Fibroblast of the aortic adventitia (primary cell): ENCODE measurements at places on chromosomes 4 and X. TPM values are rescaled to one million over a fixed set of nuclear protein-coding genes. Genes with fewer than 3 reads are reported as not detected.
A peak's percentile ranks its signal among the peaks of the same experiment; 100 is the strongest.

TEX13C gene
- not detected in 2 replicates for total RNA-seq

DNA sequence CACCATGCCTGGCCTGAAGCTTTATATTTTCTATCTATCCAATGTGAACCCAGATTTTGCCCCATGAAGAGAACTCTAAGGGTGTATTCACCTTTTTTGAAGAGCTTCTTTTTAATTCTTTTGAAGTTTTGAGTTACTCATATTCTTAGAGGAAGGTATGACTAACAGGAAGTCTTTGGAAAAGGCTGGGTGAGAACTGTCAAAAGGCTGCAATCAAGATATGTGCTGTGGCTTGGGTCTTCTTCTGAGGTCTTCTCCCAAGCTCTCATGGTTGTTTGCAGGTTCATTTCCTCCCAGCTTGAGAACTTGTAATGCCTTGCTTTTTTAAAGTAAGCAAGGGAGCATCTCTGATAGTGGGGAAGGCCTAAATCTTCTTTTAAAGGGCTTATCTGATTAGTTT is 3.1 kb upstream of the C4orf17 start:
- no peak for DNase-seq

TCEAL9 gene
- total RNA-seq: 225 and 327 TPM in 2 replicates

DNA sequence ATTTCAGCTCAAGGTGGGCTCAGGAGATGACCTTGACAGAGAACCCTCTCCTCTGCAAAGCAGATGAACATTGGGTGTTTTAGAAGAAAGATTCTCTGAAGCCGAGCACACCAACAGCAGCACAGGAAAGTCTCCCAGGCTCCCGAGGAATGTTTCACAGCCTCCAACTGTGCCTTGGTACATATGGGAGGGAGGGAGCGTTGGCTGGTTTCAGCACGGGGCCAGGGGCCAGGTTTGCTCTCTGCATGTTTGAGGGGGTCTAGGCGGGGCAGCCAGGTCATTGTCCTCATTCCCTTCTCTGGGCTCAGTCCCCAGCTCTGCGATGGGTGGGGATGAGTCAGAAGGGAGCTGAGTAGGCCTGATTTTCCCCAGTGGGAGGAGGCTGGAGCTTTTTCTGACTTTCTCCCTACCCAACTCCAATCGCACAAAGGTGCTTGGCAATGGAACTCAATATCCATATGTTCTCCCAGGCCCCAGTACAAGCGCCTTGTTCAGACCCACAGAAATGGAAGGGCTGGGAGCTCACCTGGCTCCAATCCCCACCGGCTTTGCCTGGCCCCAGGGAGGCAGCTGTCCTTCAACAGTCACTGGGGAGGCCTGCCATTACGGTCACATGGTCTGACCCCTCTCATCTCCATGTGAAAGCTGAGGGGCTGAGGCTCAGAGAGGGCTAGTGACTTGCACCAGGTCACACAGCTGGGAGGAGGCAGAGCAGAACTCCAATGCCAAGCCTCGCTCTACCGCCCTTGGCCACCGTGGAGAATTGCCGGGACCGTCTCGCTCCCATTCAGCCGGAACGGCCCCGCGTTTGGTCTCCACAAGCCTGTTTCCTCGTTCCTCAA is 108.4 kb upstream of the AFAP1 start:
- no peak for DNase-seq

DNA sequence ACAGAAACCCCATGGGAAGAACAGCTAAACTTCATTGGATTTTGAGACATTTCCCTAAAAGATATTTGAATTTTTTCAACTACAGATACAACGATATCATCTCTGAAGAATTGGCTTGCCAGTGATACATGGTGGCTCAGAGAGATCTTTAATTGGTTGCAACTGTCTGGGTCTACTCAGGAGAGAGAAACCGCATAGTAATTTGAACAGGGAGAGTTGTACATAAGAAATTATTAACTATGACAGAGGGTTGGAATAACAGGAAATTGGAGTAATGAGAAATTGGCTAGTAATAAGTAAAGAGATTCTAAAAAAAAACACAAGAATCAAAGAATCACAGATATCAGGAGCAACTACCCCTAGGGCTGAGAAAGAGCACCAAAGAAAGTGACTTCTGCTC is 118.4 kb downstream of the KLHL13 start:
- DNase-seq: no peak

DNA sequence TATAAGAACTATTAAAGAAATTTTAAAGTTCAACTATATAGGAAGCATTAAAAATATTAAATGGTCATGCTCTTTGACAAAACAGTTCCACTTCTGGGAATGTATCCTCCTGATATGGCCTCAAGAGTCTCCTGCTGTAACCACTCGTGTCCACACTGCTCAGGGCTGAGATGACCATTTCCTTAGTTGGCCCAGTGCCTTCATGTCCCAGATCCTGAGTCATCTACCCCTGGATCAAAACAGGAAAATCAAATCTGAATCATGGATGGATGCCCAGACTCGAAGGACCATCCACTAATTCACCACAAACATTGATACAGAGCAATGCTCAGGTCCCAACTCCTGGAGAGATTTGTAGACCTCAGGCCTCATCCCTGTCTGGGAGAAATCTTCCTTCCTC is 44.7 kb downstream of the GPRASP3 start:
- DNase-seq: peak; percentile 88

- no peak for DNase-seq
Measured at GRCh38 chr4:157196046-157196445, 24.5 kb upstream of the GRIA2 start.

GYG2 gene
- total RNA-seq: 1.1 and 4.3 TPM in 2 replicates

GNRHR gene
- not detected in 2 replicates for total RNA-seq

GRCh38 chr4:126733301-126733700 is 899.5 kb upstream of the INTU start:
- no peak for DNase-seq

CT47B1 gene
- not detected in 2 replicates for total RNA-seq

NAP1L2 gene
- total RNA-seq: 0.18 and 0.49 TPM in 2 replicates

DNA sequence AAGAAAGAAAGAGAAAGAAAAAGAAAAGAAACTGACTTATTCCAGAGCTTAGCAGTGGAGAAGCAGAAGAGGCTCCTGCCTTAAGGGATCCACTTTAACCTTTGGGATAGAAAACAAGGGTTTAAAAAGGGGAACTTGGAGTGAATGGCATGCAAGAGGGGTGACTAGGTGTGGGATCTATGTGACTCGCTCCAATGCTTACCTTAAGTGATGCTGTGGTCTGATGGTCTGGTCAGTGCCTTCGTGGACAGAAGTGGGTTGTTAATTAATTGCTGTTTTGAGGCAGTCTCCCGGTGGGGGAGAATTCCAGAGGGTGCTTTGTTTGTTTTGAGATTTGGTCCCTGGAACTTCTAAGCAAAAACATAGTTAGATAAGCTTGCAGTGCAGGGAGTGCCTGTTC is 21.1 kb upstream of the RHOXF1 start:
- DNase-seq: no peak

DNA sequence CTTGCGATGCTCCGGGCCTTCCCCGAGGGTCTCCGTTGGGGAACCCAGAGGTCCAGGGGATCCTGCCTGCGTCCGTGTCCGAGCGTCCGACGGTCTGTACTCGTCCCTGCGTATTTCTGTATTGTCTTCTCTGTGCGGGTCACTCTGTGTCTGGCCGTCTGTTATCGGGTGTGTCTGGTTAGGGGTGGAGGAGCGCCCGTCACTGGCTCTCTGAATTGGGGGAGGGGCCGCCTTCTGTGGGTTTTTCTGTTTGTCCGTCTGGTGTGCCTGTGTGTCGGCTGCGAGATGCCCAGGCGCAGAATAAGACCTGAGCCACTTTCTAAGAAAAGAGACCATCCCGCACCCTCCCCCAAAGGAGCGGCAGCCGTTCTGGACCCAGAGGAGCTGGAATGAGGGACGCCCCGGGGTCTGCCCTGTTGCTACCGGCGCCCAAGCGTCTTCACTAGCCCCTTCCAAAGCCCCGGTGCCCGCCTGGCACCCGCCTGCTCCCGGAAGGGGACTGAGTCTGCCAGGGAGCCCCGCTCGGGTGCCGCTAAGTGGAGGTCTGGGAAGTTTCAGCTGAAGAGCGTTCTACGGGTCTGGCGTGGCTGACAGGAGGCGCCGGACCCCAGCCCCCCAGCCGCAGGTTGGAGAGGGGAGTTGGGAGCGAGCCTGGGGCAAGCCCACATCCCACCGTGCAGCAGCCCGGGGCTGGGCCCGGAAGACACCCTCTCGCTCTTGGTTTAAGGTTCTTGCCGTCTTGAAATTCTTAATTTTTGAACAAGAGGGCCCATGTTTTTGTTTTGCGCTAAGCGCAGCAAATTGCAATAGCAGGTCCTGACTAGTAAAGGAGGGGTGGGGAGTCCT is 1.0 kb upstream of the OTOP1 start:
- DNase-seq: no peak

- no peak for DNase-seq
Measured at GRCh38 chr4:18194278-18194677, 172.7 kb upstream of the LCORL start.

DNA sequence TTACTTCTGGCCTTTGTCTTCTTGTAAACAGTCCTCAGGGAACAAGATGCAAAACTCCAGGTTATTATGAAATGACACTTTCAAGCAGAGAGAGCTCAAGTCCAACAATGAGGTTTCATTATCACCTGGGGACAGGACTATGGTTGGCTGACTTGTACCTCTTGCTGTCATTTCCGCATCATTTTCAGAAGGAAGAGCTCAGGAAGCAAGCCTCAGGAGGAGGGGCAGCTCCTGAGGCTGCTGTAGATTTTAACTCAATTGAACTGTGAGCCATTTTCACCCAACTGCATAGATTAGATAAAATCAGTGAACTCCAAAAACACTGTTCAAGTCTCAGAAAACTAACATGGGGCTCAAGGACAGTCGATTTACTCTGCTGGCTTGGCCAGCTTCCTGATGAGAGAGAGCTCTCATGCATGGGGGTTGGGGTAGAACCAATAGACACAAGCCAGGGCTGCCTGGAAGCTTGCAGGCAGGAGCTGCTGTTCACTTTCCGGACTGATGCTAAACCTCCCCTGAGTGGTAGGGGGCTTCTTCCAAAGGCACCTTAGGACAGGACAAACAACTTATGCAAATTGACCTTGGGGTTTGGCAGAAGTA is 23.6 kb downstream of the TMEM255A start:
- DNase-seq: no peak

GRCh38 chrX:31603411-31604120 is 531.7 kb upstream of the FTHL17 start:
- no peak for DNase-seq

DNA sequence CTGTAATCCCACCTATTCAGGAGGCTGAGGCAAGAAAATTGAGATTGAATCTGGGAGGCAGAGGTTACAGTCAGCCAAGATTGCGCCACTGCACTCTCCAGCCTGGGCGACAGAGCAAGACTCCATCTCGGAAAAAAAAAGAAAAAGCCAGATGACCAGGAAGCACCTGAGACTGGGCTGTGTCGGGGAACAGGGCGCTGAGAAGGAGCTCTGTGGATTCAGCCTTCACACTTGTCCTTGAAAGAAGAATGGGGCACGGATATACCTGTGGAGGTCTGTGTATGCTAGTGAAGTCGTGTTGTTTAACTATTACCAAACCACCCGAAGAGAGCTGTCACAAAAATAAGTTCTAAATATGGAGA is 39.3 kb upstream of the TADA2B start:
- DNase-seq: no peak

SSX2B gene
- 0.09 TPM in 1 of 2 replicates, not detected in the other for total RNA-seq

GRCh38 chr4:37715889-37716402 is 29.8 kb upstream of the RELL1 start:
- DNase-seq: peak; percentile 32

- DNase-seq: no peak
Measured at GRCh38 chr4:48781968-48782367, 1.9 kb upstream of the FRYL start.

PCDH10 gene
- 6.8 and 16.9 TPM in 2 replicates for total RNA-seq

MAGIX gene
- 1.7 and 2.9 TPM in 2 replicates for total RNA-seq

DNA sequence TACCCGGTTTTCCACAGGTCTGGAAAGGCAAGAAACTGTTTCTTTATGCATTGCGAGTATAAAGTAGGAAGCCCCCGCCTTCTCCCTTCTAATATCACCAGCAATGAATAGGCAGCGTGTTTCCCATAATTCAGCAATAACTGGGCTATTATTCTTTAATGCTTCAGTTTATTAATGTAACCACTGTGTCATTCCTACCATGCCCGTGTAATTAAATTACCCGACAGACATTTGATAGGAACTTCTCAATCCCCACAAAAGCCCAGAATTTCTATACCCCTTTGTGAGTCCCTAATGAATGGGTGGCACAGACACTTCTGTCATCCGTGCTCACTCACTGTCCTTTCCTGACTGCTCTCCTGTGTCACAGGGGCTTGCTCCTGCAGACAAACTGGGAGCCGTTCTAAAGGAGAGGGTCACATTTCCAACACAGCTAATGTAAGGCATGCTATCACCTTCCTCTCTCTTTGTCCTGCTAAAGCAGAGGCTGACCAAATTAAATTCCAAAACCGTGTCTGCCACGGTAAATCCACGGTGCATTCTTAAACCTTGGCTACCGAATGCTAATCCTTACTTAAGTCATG is 108.5 kb upstream of the MID1 start:
- DNase-seq: no peak

DNA sequence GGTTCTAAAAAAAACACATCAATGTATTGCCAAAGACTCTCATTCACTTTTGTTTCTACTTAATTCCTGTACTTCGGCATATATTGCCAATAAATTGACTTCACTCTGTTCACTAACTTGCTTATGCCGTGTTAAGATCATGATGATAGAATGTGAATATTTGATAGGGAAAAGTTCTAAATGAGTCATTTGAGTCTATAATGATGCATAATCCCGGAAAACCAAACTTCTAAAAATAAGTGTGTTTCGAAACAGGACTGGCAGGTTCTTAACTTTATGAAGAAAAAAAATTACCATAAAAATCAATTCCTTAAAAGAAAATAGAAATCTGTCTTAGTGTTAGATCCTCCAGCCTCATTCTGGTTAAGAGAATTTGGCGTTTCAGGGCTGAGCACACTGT is 387.5 kb upstream of the FTHL17 start:
- peak; percentile 54 for DNase-seq

GRCh38 chrX:34778916-34779315 is 121.8 kb upstream of the TMEM47 start:
- DNase-seq: peak; percentile 71
